ENCODE measurements at places on chromosomes 4 and X.

GRCh38 chrX:19611636-19612376 is 96.5 kb upstream of the MAP3K15 start:
- DNase-seq = no peak

GRCh38 chr4:71186566-71187403 is 152.0 kb upstream of the SLC4A4 start:
- DNase-seq = peak; percentile 66

DNA sequence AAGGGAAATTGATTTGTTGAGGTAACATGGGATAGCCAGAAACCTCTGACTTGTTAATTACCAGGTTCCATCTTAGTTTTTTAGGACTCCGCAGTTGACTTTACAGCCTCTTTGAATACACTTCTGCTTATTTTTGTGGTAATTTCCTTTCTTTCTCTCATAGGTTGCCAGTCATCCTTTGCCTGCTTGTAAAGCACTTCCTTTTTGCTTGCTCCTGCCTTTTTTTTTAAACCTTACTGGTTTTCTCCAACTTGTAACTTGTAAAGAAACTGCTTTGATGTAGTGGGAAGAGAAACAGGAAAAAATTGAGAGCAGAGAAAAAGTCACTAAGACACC is 2.6 kb downstream of the PGK1 start:
- no peak for DNase-seq

DNA sequence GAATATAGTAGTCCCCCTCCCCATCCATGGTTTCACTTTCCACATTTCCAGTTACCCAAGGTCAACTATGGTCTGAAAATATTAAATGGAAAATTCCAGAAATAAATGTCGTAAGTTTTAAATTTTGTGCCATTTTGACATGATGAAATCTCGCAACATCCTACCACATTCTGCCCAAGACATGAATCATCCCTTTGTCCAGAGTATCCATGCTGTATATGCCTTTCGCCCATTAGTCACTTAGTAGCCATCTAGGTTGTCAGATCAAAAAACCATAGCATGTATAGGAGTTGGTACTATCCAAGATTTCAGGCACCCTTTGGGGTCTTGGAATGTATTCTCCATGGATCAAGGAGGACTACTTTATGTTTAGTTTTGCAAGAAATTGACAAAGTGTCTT is 8.3 kb downstream of the PRRG1 start:
- no peak for DNase-seq

DNA sequence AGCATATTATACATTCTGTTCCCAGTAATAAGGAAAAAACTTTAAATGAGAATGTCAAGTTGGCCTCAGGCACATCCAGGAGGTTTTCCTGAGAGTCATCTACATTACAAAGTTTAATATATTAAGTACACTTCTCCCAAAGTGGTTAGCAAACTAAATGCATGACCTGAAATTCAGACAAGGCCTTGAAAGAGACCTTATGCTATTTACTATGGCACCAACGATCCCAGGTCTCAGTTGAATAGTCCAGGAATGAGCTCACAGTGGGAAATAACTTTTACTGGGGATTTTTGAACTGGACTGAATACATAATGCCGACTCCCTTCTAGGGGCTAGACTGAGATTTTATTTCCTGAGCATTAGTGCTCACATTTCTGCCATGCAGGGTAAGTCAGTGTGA is 1577.5 kb upstream of the PCDH7 start:
- DNase-seq = no peak

GRCh38 chr4:154332681-154333421 is 158.7 kb downstream of the DCHS2 start:
- DNase-seq = peak; percentile 78

Measured in activated effector memory CD4-positive, alpha-beta T cell treated with anti-CD3 and anti-CD28 coated beads, Interleukin-2, amount 50 U/mL, for 16 hours (primary cell).